Activated CD4-positive, CD25-positive, alpha-beta regulatory T cell (primary cell): ENCODE measurements at places on chromosomes 5 and 9.

GRCh38 chr9:114606068-114606467, 5.0 kb upstream of the TMEM268 start:
- DNase-seq, result no peak

DNA sequence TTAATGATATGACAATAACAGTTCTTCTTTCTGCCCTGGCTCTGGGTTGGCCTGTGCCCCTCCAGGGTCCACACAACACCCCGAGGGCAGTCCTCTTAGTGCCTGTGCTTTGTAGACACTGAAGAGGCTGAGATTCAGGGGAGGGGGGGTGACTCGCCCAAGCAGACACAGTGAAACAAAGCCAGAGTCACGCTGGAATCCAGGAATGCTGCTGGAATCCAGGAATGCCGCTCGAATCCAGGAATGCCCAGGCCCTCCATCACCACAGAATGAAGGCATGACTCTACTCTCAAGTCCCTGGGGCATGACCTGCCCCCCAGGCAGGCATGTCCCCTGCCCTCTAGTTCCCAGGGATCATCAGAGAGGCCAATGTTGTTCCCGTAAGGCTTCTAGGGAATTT, 73.1 kb downstream of the LRSAM1 start:
- no peak for DNase-seq

- DNase-seq, result no peak
Observed at GRCh38 chr5:82509762-82510161, 231.6 kb upstream of the RPS23 start.

DNA sequence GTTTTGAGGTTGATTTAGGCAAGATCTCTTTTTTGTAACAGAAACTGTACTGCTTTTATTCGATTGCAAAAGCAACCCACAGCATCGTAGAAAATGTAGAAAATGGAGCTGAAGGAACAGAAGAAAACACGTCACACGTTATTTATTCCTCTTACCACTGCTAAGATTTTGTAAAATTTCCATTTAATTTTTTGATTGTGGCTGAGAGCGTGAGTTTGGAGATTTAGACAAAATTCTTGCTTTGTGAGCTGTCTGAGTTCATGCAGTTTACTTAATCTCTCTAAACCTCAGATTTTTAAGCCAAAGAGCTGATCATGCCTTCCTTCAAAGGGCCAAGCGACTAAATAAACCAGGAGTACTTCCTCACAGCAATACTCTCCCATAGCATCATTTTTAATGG, 24.8 kb downstream of the DPYSL3 start:
- no peak for DNase-seq

GRCh38 chr9:127786773-127787104, 905 bp downstream of the CDK9 start:
- DNase-seq, result no peak

DNA sequence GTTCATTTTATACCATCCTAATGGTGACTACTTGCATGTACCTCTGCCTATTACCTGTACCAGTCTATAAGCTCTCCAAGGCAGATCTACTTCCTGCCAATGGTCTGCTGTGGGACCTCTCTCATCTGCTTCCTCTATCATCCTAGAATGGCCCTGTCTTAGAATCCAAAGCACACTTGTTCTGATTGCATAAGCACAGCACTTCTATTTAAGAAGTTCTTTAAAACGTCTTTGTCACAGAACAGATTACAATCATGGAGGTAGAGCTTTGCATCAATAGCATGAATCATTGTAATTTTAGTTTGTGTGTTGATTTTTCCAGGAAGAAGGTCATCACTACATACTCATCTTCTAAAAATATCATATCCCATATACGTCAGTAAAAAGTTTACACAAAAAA, 131.8 kb upstream of the ACOT12 start:
- DNase-seq, result no peak

- DNase-seq, result no peak
Observed at GRCh38 chr9:88464851-88465250, 70.1 kb upstream of the NXNL2 start.

- DNase-seq, result peak; percentile 19
Observed at GRCh38 chr9:112174965-112175795, at the start of gene SUSD1. Gene SUSD1, minus strand, starts transcription at chr9:112175297. Its CDS starts 62 bp downstream, at chr9:112175235.

DNA sequence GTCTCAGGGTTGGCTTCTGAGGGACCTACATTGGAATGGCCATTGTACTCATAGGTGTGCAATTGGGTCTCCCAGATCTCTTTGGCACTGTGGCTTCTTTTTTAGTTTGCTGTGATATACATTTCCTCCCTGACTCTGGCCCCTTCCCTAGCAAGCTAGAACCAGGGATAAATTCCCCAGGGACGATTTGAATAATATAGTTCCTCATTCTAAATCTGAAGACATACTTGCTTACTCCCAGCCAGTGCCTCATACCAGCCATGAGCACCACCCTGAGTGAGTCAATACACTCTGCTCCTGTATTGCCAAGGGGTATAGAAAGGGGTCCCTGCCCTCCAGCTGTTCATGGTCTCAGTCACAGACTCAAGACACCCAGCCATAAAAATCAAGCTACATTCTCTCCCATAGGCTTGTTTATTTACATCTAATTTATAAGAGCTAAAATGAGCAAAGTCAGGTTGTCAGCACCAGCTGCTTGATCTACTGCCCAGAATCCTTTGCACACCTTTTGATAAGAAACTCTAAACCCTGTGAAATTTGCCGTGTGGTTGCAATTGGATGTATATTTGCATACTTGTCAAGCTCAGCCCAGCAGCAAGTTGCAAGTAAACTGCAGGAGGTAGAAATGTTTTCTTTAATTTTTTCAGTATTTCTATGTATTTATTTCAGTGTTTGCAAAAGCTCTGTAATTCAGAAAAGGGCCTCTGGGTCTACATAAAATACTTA, 219.9 kb upstream of the IRX1 start:
- no peak for DNase-seq

DNA sequence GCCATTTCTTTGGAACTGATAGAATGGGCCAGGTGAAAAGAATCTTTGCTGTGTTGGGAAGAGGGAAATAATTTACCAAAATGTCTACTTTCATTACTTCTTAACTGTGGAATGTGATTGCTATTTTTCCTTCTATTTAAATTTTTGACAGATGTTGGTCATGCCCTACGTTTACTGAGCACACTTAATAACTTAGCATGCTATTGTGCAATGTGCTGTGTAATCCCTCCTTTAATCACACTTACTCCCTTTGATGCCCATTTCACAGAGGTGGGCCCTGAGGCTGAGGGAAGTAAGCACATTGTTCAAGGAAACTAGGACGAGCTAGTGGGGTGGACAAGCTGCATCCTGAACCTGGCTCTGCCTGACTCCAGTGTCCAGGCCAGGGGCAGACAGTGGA, 47.8 kb upstream of the INSYN2B start:
- DNase-seq, result no peak

DNA sequence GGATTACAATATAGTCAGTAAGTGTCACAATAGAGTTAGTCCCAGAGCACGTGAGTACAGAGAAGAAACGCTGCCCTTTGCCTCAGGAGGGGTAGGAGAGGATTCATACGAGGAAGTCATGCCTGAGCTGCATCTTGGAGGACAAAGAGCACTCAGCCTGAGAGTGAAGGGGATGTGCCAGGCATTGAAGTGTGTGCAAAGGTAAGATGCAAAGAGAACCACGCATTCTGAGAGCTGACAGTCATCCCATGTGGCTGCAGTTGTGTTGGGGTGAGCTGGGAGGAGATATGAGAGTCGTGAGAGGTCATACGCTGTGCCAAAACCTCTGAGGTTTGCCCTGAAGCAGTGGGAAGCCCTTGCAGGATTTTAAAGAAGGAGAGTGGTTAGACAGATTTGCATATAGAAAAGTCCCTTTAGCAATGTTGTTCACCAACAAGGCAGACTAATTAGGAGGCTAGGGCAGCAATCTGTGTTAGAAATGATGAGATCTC, 97.5 kb downstream of the PIP5K1B start:
- no peak for DNase-seq

- no peak for DNase-seq
Observed at GRCh38 chr9:86763791-86764190, 183.5 kb downstream of the GAS1 start.

GRCh38 chr9:136391737-136392537, 8.0 kb downstream of the SNAPC4 start:
- DNase-seq, result no peak

GRCh38 chr9:130366888-130367550, 77.7 kb upstream of the ASS1 start:
- no peak for DNase-seq

DNA sequence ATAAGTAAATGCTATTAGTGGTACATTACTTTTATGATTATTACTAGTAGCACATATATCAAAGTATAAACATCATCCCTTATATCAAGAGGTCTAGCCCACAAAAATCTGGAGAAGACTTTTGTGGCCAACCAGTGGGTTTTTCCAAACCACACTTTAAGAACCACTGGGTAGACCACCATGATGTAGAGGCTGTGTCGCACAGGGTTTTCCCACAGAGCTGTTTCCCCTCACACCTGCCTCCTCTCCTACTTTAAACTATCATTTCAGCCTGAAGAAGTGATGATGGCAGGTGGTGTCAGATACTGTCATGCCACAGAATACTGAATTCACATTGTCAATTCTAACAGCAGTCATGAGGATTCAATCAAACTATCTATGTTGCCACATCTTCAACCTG, 109.2 kb downstream of the FBXW11 start:
- no peak for DNase-seq

- DNase-seq, result no peak
Observed at GRCh38 chr5:88787856-88788255, 95.1 kb downstream of the MEF2C start.

DNA sequence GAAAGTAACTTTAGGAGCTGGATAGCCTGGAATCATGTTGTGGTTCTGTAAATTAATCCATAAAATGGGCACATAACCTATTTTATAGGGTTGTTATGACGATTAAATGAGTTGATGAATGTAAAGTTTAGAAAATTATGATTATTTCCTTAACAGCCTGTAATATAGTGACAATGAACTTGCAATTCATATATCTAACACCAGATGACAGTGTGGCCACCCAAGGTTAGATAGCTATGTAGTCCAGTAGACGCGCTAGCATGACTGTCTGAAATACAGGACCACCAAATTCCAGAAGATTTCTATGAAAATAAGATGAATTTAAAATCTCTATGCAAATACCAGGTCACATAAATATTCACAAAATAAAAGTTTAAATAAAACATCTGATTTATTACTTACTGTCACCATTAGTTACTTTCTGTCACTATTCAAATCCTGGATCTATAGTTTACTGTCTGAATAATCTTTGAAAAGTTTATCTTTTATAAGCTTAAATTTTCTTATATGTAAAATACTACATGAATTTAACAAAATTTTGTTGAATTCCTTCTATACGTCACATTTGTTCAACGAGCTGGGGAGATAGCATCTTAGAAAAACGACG, 26.1 kb upstream of the MACIR start:
- DNase-seq, result no peak

GRCh38 chr5:65137631-65138030, 344.1 kb downstream of the ADAMTS6 start:
- no peak for DNase-seq

DNA sequence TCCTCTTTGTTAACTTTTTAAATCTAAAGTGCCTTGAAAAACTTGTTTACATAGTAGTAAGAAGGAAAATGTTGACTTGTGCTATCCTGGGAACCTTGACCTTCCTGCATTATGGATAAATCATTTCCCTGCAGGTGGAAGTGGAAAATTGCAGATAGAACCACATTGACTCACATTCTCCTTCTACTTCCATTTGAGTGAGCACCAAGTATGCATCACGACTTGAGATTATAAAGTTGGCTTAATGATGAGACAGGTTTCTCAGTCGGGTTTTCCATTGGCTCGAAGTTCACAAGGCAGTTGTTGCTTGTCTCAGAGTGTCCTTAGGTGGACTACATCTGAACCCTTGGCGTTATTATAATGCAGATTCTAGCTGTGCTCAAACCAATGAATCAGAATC, 39.9 kb downstream of the DOCK8 start:
- no peak for DNase-seq

DNA sequence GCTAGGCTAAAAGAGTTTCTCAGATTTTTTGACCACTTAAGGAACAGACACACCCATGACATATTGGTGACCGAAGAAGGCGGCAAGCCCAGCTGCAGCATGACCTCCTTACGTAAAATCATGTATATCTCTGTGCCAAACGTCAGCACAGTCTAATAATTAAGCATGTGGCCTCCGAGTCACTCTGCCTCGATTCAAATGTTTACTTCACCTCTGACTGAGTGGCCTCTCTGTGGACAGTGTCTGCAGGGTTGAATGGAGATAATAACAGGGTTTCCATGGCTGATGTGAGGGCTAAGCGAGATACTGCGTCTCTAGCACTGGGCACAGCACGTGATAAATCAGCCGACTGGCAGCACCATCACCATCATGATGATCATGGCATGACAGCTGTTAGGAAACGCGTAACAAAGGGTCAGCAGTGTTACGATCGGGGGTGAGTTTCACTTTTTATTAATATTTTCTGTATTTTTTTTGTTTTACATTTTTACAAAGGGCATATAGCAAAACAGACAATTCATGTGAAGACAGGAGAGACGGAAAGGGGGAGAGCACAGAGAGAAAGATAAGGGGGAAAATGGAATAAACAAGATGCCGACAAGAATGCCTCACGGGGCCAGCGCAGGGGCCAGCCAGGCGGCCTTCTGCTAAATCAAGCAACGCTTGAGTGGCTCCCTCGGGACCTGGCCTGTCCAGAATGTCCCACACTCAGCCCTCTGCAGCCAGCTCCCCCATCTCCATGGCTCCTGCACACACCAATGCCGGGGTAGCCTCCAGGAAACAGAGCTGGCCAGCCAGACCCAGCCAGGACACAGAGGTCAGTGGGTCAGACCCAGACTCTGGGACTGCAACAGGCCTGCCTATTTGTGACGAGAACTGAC, 60.3 kb downstream of the ADAMTS2 start:
- no peak for DNase-seq

- no peak for DNase-seq
Observed at GRCh38 chr5:177471610-177472356, 1.7 kb downstream of the DBN1 start.

DNA sequence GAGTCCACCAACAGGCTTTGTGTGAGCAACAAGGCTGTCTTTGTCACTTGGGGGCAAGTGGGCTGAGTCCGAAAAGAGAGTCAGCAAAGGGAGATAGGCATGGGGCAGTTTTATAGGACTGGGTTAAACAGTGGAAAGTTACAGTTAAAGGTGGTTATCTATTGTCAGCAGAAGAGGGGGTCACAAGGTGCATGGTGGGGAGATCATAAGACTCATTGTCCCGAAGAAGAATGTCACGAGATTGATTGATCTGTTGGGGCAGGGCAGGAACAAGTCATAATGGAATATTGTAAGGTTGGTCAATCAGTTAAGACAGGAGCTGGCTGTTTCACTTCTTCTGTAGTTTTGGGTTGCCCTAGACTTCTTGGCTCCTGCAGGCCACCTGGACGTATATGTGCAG, 7.6 kb upstream of the HMGCS1 start:
- no peak for DNase-seq

GRCh38 chr9:93697352-93698139, 121.2 kb downstream of the PHF2 start:
- no peak for DNase-seq

- DNase-seq, result no peak
Observed at GRCh38 chr5:127985811-127986325, 97.7 kb upstream of the SLC12A2 start.

- DNase-seq, result no peak
Observed at GRCh38 chr9:74463825-74464224, 33.3 kb upstream of the RORB start.

GRCh38 chr9:38263532-38263931, 129.0 kb upstream of the ALDH1B1 start:
- DNase-seq, result no peak
